Activated T-helper 17 cell treated with anti-CD3 and anti-CD28 coated beads, Interleukin-2, amount 50 U/mL, for 72 hours (primary cell): ENCODE measurements at places on chromosomes 7 and 10. TPM values are rescaled to one million over a fixed set of nuclear protein-coding genes. Genes with fewer than 3 reads are reported as not detected.

The JCAD gene
- total RNA-seq: not detected

GRCh38 chr10:12510501-12510941, 161.2 kb downstream of the CAMK1D start:
- ATAC-seq: no peak

DNA sequence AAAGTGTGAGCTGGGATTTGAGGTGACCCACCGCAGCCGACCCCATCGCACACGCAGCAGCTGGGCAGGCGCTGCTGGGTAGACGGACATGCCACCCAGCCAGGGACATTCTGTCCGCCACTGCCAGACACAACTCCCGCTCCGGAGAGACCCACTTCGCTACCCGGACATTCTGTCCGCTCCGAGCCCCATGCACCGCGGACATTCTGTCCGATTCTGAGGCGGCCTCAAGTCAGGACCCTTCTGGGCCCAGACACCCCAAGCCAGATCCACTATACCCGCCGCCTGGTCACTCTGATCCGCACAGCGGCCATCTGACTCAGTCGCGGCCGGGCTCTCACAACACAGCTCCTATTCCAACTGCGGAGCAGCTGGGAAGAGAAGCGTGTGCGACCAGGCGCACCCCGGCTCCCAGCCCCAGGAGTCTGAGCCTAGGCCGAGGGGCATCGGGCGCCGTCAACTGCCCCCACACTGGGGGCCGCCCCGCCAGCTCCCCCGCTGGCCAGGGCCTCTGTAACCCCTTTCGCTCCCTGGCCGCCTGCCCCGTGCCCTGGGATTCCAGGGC, 763 bp downstream of the PITX3 start:
- ATAC-seq: no peak

- ATAC-seq: no peak
Measured at GRCh38 chr10:92750791-92751533, 61.2 kb downstream of the HHEX start.
